ENCODE measurements at places on chromosomes 12 and 14.

- DNase-seq, result no peak
These were observed 56.8 kb downstream of the LRFN5 start for GRCh38 chr14:41663473-41663850.

- no peak for DNase-seq
These were observed 77.8 kb downstream of the PDE6H start for GRCh38 chr12:15050659-15051058.

DNA sequence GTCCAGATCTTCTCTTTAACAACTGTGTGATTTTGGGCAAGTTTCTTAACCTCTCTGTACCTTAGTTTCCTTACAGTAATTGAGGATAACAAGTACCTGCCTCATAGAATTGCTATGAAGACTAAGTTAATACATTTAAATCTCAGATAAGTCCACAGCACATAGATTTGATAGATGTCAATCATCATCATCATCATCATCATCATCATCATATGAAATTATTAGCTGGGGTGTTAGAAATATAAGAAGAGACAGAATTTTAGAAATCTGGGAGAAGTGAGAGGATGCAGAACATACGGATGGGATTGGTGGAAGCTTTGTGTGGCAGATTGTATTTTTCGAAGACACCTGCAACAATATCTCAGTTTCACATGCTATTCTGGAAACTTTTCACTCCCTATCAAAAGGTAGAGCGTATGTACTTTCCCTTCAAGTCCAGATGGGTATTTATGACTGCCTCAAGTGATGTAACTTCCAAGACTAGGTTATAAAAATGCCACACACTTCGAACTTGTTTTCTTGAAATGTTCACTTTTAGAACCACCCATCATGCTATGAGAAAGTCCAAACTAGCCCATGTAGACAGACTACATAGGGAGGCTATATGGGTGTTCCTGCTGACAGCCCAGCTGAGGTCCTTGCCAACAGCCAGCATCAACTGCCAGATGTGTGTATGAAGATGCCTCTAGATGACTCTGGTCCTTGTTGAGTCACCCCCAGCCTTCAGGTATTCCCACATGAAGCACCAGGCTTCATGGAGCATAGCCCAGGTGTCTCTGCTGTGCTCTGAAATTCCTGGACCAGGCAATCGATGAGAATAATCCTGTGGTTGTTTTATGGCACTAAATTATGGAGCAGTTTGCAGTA is 20.7 kb upstream of the SDR39U1 start:
- no peak for DNase-seq

DNA sequence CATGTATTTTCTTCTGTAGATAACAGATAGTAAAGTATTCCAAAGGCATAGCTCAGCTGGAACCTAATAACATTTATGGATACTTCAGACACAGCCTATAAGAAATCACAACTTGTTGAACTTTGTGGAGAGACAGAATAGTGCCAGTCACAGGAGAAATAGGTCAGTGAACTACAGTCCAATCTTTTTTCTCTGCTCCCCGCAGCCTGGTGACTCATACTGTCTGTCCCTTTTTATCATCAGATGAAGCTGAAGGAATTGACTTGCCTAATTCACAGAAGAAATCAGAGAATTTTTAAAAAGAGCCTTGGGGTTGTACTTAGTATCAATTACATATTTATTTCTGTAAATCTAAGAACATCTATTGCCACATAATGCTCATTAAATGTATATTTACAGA is 222.3 kb downstream of the ALG10 start:
- DNase-seq, result no peak

- DNase-seq, result no peak
These were observed 380.1 kb downstream of the EGLN3 start for GRCh38 chr14:33570694-33571310.

- no peak for DNase-seq
These were observed 40.5 kb downstream of the JAG2 start for GRCh38 chr14:105128059-105128458.

- no peak for DNase-seq
These were observed 287.0 kb downstream of the RERGL start for GRCh38 chr12:17802657-17803641.

DNA sequence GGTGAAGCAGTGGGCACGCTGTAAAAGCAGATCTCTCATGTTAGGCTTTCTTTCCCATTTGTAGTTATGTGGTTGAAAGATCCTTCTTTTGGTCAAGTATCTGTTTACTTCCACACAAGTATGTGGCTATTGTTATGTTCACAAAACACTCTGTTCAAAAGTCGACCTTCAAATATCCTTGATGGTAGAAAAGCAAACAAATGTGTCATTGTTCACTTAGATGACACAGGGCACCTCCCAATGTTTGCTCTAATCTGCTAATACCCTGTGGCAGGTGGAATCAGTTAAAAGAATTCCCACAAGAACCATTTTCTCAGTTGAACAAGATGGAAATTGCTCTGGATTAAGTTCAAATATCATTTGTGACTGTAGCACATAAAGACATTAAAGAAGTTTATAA is 43.6 kb upstream of the NAA30 start:
- no peak for DNase-seq

- no peak for DNase-seq
These were observed 279.3 kb upstream of the FLRT2 start for GRCh38 chr14:85250414-85251189.

DNA sequence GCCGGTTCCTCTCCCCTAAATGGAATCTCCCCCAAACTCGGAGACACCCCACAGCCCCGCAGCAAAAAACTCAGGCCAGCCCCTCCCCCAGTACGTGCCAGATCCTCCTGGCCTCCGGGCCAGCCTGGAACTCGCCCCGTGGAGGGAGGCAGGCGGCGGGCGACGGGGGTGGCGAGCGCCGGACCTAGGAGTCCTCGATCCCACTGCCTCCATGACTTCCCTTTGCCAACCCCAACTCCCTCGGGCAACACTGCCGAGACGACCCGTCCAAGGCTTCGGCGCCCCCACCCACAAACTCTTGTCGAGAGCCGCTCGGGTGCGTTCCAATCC is 400 bp downstream of the ADCY6 start:
- DNase-seq, result no peak

GRCh38 chr12:51751661-51752060 is 96.9 kb downstream of the FIGNL2 start:
- DNase-seq, result no peak

- no peak for DNase-seq
These were observed 183.9 kb downstream of the MYRFL start for GRCh38 chr12:70008944-70009343.

- DNase-seq, result no peak
These were observed 337.7 kb downstream of the C12orf75 start for GRCh38 chr12:105667973-105668743.

GRCh38 chr12:115383668-115384067 is 699.7 kb upstream of the TBX3 start:
- no peak for DNase-seq

GRCh38 chr12:19239616-19240234 is 110.2 kb downstream of the PLEKHA5 start:
- DNase-seq, result no peak

- no peak for DNase-seq
These were observed 26.8 kb downstream of the PLBD1 start for GRCh38 chr12:14540801-14541462.

DNA sequence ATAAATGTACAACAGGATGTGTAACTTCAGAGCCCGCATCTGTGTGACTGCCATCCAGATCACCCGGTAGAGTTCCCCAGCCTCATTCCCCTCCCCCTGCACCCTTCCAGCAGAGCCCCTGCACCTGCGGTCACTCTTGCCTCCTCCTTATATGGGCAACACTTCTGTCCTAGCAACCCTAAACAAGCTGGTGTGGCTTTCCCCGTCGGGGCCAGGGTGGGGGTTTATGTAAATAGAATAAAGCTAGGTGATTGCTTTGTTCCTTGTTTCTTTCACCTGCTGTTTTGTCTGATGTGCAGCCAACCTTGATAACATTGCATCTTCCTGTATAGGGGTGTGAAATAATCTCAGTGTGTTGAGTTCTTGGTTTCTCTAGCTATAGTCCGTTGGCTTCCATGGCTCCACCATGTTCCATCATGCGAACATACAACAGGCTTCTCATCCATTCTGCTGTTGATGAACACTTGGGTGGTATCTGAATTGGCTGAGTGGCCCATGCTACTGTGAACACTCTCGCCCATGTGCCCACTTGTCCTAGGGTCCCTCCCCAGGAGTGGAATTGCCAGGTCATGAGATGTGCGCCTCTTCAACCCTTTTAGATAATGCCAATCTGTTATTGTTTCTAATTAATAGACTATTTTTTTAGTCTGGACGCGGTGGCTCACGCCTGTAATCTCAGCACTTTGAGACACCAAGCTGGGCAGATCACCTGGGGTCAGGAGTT is 102.2 kb downstream of the KIF26A start:
- peak; percentile 17 for DNase-seq

DNA sequence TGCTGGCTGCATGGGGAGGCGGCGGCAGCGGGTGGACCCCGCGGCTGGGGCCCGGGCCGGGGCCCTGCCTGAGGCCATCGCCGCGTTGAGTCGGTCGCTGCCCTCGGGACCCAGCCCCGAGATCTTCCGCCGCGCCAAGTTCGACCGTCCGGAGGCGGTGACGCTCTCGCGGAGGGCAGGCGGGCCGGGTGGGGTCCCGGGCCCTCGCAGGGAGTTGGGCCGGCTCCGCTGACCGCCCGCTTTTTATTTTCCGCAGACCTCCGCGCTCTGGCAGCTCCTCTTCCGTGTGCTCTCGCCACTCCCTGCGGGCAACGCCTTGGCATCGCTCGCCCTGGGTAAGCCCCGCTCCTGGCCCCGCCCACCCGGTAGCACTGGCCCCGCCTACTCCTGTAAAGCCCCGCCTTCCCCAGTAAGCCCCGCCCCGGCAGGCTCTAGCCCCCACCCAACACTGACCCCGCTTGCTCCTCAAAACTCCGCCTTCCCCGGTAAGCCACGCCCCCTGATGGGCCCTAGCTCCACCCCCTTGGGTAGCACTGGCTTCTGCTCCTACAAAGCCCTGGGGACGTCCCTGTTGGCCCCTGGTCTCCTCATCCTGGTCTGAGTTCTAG is 424 bp downstream of the TEDC1 start:
- peak; percentile 91 for DNase-seq
